WERI-Rb-1 (cell line): ENCODE measurements at places on chromosomes 7 and 10.
A peak's percentile ranks its signal among the peaks of the same experiment; 100 is the strongest.

DNA sequence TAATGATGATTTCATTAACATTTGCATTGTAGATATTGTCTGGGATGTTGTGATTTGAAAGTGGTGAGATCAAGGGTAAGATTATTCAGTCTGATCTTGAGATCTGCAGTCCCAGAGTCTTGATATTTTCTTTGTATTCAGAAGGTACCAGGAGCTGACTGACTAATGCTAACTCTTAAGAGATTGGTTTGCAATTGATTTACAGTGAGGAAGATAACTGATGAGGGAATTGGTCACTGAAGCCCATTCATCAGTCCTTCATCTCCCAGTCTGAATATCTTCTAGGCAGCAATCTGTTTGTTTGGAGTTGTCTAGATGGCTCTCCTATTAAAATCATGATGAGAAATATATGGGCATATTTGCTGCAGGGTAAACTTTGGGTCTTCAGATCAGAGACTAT, 473.7 kb downstream of the ARL4A start:
- DNase-seq, result no peak

DNA sequence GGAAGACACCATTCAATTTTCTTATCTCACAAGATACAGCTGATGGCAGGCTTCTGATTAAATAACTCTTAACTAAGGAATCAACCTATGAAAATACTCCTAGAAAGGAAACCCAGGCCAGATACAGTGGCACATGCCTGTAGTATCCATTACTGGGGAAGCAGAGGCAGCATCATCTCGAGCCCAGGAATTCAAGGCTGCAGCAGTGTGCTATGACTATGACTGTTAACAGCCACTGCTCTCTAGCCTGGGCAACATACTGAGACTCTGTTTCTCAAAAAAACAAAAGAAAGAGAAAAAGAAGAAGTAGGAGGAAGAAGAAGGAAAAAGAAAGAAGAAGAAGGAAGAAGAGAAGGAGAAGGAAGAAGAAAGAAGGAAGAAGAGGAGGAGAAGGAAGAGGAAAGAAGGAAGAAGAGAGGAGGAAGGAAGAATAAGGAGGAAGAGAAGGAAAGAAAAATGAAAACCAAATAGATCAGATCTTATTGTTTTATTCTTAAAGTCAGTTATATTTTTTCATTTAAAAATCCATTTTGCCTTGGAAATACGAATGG, 18.0 kb downstream of the DPY19L1 start:
- DNase-seq, result no peak

DNA sequence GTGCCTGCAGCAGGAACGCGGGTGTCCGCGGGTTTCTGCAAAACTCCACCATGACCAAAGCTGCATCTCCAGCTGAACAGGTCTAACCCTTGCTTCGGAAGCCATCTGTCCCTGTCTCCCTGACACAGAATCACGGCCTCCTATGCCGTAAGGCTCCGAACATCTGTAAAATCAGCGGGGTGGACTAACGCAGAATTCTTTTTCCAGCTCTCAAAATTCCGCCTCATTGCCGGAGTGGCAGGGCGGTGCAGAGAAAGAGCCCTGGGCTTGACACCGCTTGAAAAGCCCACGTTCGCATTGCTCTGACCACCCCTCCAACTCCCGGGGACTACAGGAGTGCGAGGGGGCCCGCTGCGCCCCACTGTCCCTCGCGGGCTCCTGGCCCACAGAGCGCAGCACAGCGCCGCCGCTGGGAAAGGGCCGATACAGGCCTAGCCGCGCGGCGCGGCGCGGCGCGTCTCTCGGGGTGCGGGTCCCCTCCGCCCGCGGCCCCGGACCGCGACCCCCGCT, 409 bp downstream of the DNMBP start:
- peak; percentile 30 for DNase-seq

DNA sequence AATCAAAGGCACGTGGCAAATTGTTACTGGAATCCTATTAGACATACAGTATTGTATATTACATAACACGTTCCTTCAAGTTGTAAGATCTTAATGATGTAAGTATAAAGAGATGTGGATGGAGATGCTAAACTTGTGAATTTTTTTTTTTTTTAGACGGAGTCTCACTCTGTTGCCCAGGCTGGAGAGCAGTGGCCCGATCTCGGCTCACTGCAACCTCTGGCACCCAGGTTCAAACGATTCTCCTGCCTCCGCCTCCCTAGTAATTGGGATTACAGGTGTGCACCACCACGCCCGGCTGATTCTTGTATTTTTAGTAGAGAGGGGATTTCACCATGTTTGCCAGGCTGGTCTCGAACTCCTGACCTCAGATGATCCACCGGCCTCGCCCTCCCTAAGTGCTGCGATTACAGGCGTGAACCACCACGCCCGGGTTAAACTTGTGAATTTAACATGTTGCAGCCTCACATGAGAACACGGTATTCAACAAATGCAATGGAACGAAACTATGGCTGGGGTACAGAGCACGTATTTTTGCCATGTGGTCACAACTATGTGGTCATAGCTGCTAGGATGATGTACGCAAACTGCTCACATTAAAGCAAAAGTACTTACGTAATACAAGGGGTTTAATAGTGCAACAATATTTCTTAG, 818 bp upstream of the SUPV3L1 start:
- DNase-seq, result no peak

DNA sequence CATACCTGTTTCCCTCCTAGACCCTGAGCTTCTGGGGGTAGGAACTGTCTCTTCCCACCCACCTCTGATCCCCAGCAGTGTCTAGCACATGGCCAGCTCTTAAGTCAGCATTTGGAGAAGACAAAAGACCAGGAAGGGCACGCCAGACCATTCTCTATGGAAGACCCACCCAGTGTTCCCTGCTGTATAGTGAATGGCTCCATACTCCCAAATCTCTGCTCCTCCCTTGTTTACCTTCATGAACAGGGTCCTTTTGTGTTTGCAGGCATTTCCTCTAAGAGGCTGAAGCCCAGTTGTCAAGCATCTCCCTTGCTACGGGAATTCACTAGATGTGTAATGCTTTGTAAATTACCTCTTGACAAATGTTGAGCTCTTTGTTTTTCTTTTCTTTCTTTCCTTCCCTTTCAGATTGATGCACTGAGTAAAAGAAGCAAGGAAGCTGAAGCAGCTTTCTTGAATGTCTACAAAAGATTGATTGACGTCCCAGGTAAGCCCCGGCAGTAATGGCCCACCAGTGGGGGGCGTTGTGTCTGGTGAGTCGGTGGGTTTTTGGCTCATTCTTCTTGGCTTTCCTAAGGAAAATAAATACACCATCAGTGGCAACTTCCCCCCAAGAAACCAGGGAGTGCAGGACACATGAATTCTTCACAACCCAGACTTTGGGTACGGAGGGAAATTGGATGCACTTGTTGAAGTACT, 216.6 kb upstream of the SH2B2 start:
- no peak for DNase-seq

GRCh38 chr10:35210961-35211360, 84.3 kb downstream of the CREM start:
- no peak for DNase-seq

- DNase-seq, result peak; percentile 45
Observed at GRCh38 chr10:59844436-59844835, 61.9 kb downstream of the CCDC6 start.

GRCh38 chr7:133983685-133984419, 143.3 kb upstream of the LRGUK start:
- DNase-seq, result peak; percentile 52
